ENCODE measurements at places on chromosomes 3 and 15. TPM values are rescaled to one million over a fixed set of nuclear protein-coding genes. Genes with fewer than 3 reads are reported as not detected.

GRCh38 chr3:40871394-40871793, 327.9 kb upstream of the CTNNB1 start:
- DNase-seq, result no peak

DNA sequence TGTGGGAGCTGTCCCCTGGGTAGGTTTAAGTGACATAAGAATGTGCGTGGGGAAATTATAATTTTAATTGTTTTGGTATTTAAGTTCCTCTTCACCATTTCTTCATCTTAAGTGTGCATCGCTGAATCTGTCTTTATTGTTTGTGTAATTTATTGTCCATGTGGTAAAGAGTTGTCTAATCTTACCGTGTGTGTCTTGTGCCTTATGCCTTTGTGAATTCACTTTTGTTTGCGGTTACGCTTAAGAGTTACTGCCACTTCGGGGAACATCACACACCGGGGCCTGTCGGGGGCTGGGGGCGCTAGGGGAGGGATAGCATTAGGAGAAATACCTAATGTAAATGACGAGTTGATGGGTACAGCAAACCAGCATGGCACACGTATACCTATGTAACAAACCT, 767 bp downstream of the WDR48 start:
- DNase-seq, result no peak

P3H2 gene
- total RNA-seq, result 71.2 TPM

- DNase-seq, result peak; percentile 37
Measured at GRCh38 chr3:157533298-157534070, 30.3 kb upstream of the VEPH1 start.
